ENCODE measurements at places on chromosomes 2 and 18. TPM values are rescaled to one million over a fixed set of nuclear protein-coding genes. Genes with fewer than 3 reads are reported as not detected.

The SIX3 gene
- total RNA-seq = not detected

The SLC20A1 gene
- total RNA-seq = 54.9 TPM

The ZNF385B gene
- not detected for total RNA-seq

GRCh38 chr18:63492851-63493250, 16.1 kb downstream of the SERPINB5 start:
- DNase-seq = no peak

DNA sequence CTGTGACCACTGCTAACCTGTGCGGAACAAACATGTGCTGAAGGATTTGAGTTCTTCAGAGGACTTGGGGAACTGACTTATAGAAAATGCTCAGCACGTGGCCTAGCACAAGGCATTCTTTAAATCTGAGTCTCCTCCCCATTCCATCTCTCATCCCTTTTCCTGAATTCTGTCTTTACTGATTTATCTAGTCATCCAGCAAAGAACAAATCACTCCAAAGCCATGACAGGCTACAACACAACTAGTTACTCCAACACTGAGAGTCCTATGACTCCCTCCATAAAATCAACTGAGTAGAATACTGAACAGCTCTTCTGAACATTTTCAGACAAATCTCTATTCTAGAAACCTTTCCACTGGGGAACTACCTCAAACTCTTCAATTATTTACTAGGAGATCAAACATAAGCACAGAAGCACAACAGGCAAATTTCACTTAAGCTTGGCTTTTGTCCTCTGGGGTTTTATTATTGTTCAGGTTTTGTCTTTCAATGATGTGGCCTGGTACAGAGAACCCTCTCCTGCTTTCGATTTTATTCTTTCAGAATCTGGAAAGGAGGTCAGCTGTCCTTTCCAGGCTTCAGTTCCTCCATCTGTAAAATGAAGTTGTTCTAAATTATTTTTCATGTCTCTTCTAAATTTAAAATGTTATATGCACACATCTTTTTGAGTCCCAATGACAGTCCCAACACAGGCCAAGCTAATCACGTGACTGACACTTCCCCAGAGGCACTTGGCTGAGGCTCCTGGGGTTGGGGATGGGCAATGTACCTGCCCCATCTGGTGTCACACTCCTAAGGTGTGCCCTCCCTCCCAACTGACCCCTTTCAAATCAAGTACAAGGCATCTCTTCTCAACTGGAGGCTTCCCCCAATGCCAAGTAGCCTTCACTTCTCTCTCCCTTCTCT, 31.8 kb downstream of the RNU4ATAC start:
- no peak for DNase-seq

- DNase-seq = no peak
These were observed 62.0 kb upstream of the WDR75 start for GRCh38 chr2:189379287-189379630.

- no peak for DNase-seq
These were observed 44.7 kb downstream of the GYPC start for GRCh38 chr2:126700677-126701076.

- no peak for DNase-seq
These were observed 398.3 kb upstream of the HNRNPA3 start for GRCh38 chr2:176814274-176814673.

DNA sequence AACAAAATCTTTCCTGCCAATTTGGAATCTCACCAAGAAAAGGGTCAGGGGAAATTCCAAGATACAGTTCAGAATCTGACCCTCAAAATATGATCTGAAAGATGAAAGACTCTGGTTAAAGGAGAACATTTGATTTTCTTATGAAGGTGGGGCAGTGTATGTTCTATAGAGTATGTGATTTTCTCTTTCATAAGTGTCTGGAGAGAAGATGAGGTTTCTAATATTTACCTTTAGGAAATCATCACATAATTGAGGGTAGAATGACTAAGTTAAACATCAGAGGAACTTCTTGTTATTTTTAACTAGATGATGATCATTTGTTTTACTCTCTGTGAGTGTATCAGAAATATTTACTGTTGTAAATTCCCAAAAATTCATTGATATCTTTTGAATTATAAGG, 27.8 kb upstream of the MBOAT2 start:
- DNase-seq = no peak

- no peak for DNase-seq
These were observed 1.8 kb downstream of the GPD2 start for GRCh38 chr2:156437931-156438410.
